ENCODE measurements at places on chromosomes 2 and 18. TPM values are rescaled to one million over a fixed set of nuclear protein-coding genes. Genes with fewer than 3 reads are reported as not detected.

Gene ABCG5
- total RNA-seq = 0.09 TPM

Gene CD8B2
- total RNA-seq = not detected

Gene SAG
- not detected for total RNA-seq

DNA sequence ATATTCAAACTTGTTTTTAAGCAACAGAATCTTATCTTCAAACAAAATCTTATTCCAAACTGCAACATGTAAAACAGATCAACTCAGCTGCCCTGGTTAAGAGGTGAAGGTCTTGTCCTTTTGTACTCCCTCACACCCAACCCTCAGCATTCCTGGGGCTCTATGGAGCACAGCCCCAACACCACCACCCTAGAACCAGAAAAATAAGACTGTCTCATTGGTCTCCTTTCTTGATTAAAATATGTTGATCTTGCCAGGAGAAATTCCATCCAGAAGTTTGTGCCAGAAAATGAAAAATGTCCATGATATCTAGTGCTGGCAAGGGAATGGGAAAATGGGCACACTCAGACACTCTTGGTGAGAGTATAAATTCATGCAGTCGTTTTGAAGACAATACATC lies 62.1 kb upstream of the TMEM17 start:
- no peak for DNase-seq

DNA sequence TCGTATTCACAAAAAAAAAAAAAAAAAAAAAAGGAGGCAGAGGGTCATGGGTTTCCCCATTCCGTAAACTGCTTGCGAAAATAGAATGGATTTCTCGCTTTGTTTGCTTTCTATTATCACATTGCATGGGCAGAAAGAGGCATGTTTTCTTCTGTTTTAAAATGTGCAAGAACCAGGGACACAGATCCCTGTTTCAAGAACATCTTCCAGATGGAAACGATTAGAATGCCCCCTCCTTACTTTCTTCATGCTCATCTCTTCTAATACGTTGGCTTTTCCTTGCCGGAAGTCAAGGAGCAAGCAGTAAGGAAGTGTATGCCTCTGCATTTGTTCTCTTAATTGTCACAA lies 51.0 kb upstream of the ZNF516 start:
- DNase-seq = peak; percentile 64

DNA sequence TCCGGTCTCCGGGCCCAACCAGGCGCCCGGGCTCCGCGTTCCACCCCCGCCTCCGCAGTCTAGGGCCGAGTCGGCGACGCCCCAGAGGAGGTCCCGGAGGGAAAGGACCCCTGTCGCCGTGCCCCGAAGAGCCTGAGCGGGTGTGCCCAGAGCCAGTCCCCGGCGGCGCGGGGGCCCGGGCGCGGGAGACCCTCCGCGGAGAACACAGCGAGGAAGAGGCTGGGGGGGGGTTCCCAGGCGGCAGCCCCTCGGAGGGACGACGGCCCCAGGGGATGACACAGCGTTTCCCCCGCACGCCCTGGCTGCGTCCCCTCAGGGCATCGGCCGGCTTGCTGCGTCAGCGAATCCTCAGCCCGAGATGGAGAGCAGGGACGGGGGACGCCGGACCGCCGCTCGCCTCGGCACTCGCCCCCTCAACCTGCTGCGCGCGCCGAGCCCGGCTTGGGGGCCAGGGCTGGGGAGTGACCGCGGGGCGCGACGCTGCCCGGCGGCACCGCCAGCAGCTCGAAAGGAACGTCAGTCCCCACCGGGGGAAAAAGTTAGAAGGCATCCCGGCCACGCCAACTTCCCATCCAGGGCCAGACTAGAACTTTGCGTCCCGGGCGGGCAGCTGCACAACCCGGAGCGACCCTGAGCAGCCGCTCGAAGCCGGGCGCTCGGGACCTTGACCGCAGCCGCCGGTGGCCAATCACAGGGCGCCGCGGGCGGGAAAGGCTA lies 711 bp downstream of the SFXN5 start:
- DNase-seq = peak; percentile 77

- no peak for DNase-seq
Observed at GRCh38 chr18:49610022-49610445, 48.2 kb downstream of the LIPG start.

DNA sequence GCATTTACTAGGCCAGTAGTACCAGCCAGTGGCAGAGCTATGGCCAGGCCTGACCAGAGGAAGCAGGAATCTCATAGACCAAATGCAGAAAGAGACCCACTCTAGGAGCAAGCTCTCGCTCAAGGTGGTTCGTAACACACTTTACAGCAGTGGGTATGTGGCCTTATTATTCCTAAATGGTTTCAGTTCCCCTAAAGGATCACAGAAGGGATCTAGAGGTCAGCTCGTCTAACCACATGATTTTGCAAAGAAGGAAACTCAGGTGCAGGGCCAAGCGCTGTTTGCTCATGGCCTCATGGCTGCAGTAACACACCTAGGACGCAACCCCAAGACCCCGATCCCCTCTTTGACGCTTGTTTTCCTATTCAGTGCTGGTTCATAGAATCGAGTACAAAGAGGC lies 65.5 kb upstream of the ATG16L1 start:
- DNase-seq = no peak

DNA sequence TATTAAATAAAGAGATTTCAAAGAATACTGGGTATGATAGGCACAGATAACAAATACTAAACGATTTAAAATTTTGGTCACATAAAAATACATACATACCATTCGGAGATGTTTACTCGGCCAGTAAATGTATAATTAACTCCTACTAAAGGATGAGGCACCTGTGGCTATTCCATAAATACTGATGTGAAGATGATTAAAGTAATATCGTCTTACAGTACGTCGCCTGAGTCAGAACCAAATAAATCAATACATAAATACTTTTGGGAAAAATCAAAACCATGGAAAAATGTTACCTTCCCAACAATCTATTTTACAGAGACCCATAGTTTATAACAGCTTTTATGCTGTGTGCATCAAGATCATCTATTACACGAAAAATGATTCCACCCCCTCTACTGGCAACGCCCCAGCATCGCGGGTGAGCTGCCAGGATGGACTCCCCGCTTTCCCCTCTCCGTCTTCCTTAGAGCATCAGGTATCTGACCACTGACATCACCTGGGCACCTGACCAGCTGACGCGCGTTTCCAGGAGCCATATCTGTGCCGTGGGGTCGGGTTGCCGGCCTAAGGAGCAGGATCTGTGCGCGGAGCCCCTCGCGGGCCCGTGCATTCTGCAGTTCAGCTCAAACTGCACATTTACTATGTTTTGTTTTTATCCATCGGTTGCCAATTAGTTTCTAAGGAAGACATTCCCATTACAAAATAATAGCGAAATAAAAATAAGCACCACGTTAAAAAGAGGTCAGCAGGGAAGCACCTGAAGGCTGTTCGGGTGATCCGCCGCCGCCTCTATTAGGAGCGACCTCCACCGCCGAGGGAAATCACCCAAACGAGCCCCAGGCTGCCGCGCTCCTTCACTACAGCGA lies 901 bp downstream of the ICA1L start:
- peak; percentile 77 for DNase-seq

GRCh38 chr2:64952511-64953482 lies 36.4 kb upstream of the SLC1A4 start:
- DNase-seq = no peak

- DNase-seq = peak; percentile 14
Observed at GRCh38 chr2:64157792-64158191, 13.6 kb upstream of the PELI1 start.

GRCh38 chr2:100235098-100235497 lies 87.2 kb downstream of the LONRF2 start:
- DNase-seq = peak; percentile 9

DNA sequence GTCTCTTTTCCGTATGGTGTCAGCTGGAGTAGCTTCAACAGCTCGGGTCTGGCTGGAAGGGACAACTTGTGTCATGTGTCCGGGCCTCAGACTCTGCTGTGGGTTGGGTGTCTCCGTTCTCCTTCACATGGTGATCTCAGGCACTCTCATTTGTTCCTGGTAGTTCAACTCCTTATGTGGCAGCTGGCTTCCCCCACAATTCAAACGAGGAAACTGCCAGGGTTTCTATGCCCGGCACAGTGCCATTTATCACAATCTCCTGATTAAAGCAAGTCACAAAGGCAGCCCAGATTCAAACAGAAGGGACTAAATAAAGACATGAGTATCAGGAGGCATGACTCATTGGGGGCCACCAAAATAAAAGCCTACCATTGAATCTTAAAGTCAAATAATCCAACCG lies 22.7 kb downstream of the MRO start:
- DNase-seq = no peak

GRCh38 chr2:25032901-25033300 lies 9.0 kb upstream of the EFR3B start:
- no peak for DNase-seq
